EL (cell line): ENCODE measurements at places on chromosomes 1 and 21.

GRCh38 chr1:60108196-60108595 lies 34.6 kb upstream of the C1orf87 start:
- no peak for DNase-seq

GRCh38 chr1:170599033-170599432 lies 64.9 kb upstream of the PRRX1 start:
- no peak for DNase-seq

- DNase-seq, result no peak
These were observed 4.4 kb downstream of the DENND4B start for GRCh38 chr1:153941826-153942725.

GRCh38 chr1:111227851-111228747 lies 586 bp downstream of the CHI3L2 start:
- peak; percentile 84 for DNase-seq

GRCh38 chr1:200179781-200180160 lies 152.3 kb downstream of the NR5A2 start:
- DNase-seq, result no peak

GRCh38 chr1:5494518-5494917 lies 497.7 kb downstream of the NPHP4 start:
- no peak for DNase-seq

- no peak for DNase-seq
These were observed 1.9 kb downstream of the PLEKHA6 start for GRCh38 chr1:204357551-204358490.

- peak; percentile 61 for DNase-seq
These were observed 5.0 kb downstream of the HAPLN2 start for GRCh38 chr1:156623946-156624813.

- DNase-seq, result peak; percentile 18
These were observed 41.2 kb downstream of the RRAGC start for GRCh38 chr1:38818175-38818976.

DNA sequence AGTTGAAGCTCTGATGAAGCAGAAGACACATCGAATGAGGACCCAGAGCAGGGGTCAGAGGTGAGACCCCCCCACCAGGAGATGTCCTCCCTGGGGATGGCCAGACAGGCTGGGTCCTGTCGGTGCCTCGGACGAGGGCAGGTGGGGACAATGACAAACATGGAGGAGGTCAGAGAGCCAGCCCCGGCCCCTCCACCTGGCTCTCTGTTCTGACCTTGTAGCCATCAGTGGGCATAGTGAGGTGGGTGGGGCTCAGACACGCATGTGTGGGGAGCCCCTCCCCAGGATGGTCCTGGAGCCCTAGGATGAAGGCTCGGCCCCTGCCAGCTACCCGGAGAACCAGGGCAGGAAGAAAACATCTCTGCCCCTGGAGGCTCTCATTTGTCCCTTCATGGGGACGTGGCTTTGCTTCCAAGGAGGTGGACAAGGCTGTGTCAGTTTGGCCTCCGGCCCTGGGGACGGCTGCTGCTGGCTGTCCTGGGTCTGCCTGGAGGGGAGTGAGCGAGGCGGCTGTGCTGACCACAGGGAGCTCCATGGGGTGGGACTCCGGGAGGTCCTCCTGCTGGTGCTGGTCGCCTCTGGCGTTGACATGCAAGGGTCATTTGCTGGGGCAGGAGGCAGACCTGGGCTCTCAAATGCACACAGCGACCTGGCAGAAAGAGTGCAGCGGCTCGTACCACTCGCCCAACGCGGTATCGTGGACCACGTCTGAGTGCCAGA lies 2.6 kb downstream of the KRTAP10-6 start:
- no peak for DNase-seq

DNA sequence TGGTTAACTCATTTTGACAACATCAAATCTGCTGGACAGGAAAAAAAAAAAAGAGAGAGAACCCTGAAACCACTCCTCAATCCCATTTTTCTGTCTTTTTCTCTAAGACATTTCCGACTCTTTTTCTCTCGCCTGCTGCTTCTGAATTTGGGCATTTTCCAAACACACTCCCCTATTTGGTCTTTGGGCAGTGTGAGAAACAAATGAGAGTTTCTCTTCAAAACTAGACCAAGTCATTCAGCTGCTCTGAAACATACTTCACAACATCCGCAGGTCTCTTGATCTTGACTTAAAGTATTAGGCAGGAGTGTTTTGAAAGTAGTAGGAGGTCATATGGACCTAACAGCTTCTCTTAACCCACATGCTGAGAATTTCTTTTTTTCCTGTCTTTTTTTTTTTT lies 364.8 kb upstream of the ESRRG start:
- no peak for DNase-seq

GRCh38 chr21:16073586-16073985 lies 343.8 kb downstream of the USP25 start:
- DNase-seq, result no peak

DNA sequence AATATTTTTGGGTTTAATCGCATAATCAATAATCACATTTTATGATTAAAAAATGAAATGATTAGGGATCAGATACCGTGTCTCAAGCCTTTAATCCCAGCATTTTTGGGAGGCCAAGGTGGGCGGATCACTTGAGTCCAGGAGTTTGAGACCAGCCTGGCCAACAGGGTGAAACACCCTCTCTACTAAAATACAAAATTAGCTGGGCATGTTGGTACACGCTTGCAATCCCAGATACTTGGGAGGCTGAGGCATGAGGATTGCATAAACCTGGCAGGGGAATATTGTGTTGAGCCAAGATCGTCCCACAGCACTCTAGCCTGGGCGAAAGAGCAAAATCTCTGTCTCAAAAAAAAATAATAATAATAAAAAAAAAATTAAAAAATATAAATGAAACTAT lies 1581.4 kb downstream of the KCNT2 start:
- DNase-seq, result no peak

DNA sequence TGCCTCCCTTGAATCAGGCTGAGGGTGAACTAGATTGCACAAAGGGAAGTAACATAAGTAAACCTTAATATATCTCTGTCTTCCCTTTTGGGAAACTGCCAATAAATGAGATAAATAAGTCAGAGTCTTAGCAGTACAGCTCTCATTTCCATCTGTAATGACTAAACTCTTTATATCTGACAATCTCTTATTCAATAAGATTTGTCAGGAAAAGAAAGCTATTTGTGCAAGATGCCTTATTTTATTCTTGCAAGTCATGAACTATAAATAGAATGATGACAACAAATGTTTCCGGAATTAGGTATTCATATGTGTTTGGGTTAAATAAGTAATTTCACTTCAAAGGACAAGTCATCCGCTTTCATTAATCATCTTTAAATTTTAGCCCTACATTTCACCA lies 229.2 kb downstream of the PTGER3 start:
- peak; percentile 36 for DNase-seq

DNA sequence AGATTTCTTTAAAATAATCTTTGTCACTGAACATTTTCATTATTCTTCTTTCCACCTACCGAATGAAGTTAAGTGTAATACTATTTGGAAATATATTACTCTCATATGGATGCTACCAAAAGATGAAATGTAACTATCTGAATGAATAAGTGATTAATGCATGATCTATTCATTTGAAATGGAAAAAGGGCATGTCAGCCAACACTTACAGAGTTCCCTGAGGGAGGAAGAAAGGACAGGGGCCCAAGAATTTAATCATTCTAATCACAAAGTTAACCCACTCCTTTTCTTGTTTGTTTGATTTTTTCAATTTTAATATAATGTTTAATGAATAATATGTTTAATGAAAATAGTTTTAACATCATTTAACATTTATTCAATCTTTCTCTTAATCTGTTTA lies 129.4 kb downstream of the ZC3H11B start:
- no peak for DNase-seq

DNA sequence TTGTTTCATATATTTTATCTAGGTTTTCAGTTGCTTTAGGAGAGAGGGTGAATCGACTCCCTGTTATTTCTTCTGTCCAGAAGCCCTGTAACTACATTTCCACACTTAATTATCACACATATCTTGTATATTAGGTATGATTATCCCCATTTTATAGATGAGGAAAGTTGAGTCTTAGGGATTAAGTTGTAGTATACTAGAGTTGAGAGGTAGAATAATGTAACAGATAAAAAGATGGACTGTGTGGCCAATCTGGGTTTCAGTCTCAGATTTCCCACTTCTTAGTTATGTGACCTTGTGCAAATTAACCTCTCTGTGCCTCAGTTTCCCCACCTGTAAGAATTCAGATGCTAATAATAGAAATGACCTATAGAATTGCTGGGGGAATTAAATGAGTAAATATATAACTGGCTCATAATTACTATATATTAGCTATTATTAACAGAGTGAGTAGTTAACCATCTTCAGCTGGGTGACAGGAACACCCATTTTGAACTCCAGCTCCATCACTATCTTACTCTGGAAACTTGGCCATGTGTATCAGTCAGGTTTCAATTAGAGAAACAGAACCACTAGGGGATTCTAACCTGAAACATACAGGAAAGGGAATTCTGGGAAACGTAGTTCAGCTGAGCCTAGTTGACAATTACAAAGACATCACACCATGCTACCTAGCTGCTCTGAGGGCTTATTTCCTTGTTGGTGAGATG lies 20.4 kb upstream of the FOXO6 start:
- no peak for DNase-seq

GRCh38 chr1:209667708-209668107 lies 7.5 kb upstream of the G0S2 start:
- no peak for DNase-seq

DNA sequence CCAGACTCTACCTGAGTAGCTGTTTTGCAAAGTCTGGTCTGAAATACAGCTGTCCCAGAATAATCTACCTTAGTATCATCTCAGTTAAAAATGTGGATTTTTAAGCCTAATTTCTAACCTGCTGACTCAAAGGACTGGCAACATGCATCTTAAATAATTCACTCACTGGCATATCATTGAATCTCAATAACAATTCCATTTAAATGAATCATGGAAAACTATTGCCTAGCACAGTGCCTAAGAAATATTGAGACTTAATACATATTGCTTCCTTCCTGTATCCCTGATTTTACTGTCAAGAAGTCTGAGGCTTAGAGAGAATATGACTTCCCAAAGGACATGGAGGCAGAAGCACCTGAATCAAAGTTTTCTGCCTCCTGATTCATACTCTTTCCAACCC lies 3.1 kb downstream of the CCDC190 start:
- DNase-seq, result peak; percentile 72

DNA sequence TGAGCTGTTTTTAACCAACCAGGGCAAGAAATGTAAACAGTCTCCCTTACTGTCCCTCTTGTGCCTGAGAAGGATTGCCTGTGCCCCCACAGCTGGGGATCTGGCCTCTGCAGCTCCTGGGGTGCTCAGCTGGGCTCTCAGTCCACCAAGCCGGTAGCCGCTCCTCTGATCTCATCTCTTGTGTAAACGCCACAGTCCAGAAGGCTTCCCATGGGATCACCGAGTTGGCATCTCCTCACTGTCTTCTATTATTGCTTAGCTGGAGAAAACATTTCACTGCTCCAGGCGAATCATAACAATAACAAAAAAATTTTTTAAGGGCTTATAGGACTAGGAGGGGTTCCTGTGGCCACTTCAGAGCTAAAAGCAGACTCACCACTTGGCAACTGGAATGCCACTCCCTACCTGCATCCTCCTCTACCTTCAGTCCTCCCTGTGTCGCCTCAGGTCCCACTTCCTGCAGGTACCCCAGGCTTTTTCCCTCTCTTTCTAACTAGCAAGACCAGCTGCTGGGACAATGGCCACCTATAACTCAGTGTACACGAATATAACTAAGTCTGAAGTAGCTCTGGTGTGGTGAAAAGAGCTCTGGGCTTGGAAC lies 75.8 kb downstream of the ATP1A1 start:
- peak; percentile 43 for DNase-seq

- peak; percentile 55 for DNase-seq
These were observed 6.4 kb downstream of the PTGFR start for GRCh38 chr1:78497201-78497600.

DNA sequence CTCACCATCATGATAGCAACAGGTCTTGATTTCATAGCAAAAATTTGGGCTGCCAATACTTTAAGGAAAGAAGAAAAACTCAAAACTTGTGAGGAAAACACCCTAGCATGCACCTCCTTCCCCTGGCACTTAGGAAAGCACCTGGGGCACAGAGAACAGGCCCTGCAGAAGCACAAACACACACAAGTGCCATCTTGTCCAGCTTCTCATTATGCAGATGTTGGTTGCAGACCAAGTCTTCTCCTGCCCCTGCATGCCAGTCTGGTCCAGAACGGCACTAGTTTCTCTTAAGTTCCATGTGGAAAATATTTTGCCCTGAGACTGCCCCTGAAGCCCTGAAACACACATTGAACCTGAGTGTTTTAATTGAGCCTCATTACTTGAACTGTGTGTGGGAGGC lies 6.3 kb upstream of the ETV3 start:
- no peak for DNase-seq

DNA sequence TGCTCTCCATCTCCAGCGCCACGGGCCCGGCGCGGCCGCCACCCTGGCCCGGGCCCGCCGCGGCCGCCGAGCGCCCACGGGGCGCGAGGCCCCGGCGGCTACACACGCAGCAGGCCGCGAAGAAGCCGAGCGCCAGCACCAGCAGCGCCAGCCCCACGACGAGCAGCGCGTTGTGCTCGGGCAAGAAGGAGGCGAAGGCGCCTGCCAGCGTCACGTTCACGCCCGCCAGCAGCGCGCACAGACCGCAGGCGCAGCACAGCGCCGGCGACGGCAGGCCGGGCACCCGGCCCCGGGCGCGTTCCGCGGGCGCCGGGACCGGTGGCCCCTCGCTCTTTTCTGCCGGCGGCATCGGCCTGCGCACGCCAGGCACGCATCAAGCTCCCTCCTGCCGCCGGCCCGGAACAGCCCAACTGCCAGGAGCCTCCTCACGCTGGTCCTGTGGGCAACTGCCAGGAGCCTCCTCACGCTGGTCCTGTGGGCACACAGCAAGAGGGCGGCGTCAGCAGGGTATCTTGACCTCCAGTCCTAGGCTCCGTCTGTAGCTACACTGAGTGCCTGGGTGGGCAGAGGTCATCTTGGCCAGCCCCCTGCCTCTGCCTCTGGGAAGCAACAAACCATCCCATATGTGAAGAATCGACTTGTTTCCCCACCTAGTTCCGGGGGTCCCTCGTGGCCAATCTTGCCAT lies 18.1 kb downstream of the KNCN start:
- DNase-seq, result peak; percentile 48

GRCh38 chr1:47238935-47239592 lies 7.0 kb upstream of the TAL1 start:
- DNase-seq, result no peak

DNA sequence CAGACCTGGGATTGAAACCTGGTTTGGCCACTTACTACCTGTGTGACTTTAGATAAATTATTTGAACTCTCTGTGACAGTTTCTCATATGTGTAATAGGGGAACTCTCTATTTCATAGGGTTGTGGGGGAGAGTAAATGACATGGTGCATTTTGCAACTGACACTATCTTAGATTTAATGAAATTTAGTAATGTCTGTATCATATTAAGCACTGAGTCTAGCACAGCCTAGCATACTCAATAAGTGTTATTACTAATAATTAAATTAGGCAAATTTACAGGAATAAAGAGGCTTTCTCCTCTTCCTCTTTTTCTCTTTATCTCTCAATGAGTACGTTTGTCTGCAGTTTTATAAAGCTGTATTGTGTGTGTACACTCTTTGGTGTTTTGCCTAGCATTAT lies 80.2 kb upstream of the MACF1 start:
- no peak for DNase-seq
